ENCODE measurements at places on chromosomes 3 and 15. TPM values are rescaled to one million over a fixed set of nuclear protein-coding genes. Genes with fewer than 3 reads are reported as not detected.
A peak's percentile ranks its signal among the peaks of the same experiment; 100 is the strongest.

DNA sequence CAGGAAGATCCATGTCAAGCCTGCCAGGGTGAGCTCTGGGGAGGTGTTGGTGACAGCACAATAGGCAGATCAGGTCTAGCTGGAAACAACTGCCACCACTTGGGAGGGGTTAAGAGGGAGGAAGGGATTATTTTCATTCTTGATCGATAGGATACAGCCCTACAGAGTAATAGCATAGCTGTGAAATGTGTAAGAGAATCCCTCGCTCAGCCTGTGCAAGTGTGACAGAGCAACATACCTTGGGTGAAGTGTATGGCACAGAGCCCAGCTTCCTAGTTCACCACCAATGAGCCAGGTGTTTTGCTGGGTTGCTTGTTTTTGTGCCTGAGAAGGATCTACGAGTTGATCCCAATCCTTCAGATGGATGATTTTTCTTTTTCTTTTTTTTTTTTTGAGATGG is 9.2 kb upstream of the DCUN1D1 start:
- no peak overlapping the region for H3K4me3 ChIP-seq
- H3K36me3 ChIP-seq, result no peaks in the 10 kb centered on the region
- DNase-seq, result peak; percentile 61
- H3K27ac ChIP-seq, result no peak overlapping the region

GRCh38 chr3:126389794-126390146 is 4.9 kb upstream of the CFAP100 start:
- H3K27me3 ChIP-seq, result no peaks in the 10 kb centered on the region
- DNase-seq, result no peak
- H3K36me3 ChIP-seq, result no peaks in the 10 kb centered on the region
- peak overlapping the region; percentile 23 for H3K4me3 ChIP-seq

DNA sequence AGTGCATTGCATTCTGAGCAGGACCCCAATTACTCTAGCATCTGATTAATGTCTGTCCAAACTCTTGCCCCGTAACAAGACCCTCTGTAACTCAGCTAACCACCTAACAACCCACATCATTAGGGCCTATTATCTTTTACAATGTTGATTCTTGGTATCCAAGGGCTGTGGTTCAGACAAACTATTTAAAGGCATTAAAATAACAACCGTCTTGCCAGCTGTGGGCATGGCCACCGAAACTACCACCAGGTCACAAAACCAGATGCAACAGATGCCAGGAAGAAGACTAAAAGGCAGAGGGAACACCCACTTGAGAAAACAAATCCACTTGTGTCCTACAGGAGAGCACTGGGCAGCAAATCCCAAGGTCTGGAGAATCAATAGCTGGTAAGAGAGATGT is 262.9 kb downstream of the ERC2 start:
- H3K27me3 ChIP-seq, result peaks cover 4% of the 10 kb centered on the region
- no peak for DNase-seq
- H3K27ac ChIP-seq, result no peak overlapping the region
- no peaks in the 10 kb centered on the region for H3K4me1 ChIP-seq

GRCh38 chr3:185084901-185085300 is 68.0 kb downstream of the C3orf70 start:
- no peak overlapping the region for H3K4me3 ChIP-seq
- no peak overlapping the region for H3K27ac ChIP-seq
- no peaks in the 10 kb centered on the region for H3K36me3 ChIP-seq
- H3K27me3 ChIP-seq, result peaks cover 64% of the 10 kb centered on the region
- peak; percentile 29 for DNase-seq

GRCh38 chr3:171680726-171681411 is 129.4 kb downstream of the PLD1 start:
- DNase-seq, result no peak
- no peaks in the 10 kb centered on the region for H3K27me3 ChIP-seq
- H3K36me3 ChIP-seq, result no peaks in the 10 kb centered on the region

DNA sequence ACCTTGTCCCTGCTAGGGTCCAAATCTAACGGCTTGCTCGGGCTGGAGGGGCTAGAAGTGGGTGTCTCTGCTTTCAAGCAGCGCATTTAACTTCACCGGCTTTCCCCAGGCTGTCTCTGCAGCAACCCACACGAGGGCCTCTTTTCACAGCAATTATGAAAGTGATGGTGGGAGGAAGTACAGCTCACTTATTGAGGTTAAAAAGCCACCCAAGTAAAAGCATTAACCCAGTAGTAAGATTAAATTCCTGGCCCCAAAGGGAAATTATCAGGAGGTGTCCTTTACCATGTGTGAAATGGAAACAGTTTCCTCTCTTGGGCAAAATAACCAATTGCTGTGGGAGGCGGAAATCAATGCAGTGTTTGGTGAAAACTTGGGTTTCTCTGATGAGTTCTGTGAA is 41.1 kb downstream of the NGRN start:
- no peak for DNase-seq
- no peak overlapping the region for H3K27ac ChIP-seq
- no peaks in the 10 kb centered on the region for H3K27me3 ChIP-seq
- H3K4me3 ChIP-seq, result no peak overlapping the region

The TEX9 gene
- total RNA-seq, result 3.3 TPM

DNA sequence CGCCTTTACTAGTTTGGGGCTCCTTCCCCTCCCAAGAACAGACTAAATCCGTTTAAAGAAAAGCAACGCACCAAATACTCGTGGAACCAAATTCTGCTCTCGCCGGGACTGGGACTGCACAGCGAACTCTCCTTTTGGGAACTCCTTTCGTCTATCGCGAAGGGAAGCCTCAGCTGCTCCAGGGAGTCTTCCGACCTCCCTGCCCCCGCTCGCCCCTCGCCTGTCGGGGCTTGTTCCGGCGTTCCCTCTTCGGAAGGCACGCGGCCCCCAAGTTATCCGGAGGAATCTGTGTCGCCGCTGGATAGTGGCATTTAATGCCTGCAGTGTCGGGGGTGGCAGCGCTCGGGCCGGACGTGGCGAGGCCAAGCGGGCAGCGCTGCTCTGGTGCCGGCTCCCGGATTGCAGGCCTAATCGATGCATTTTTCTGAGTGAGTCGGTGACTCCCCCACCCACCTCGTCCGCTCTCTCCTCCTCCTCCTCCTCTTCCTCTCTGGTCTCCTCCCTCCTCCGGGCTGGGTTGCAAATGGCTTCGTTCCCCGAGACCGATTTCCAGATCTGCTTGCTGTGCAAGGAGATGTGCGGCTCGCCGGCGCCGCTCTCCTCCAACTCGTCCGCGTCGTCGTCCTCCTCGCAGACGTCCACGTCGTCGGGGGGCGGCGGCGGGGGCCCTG is at the start of gene TRIM71:
TSS of gene TRIM71 (plus strand) at position 440 of the 671 bp plus-strand sequence. CDS start at position 524, 84 bp downstream.
- no peaks in the 10 kb centered on the region for H3K4me1 ChIP-seq
- H3K27me3 ChIP-seq, result no peaks in the 10 kb centered on the region
- no peak within 1 kb of the TSS for H3K27ac ChIP-seq
- no peak for DNase-seq
- no peaks in the 10 kb centered on the region for H3K36me3 ChIP-seq
- H3K4me3 ChIP-seq, result peak within 1 kb of the TSS; percentile 58
